AG09319 (cell line): ENCODE measurements at places on chromosomes 1 and 21.

- no peak for DNase-seq
Observed at GRCh38 chr1:219954052-219954451, 25.7 kb upstream of the SLC30A10 start.

- peak; percentile 25 for DNase-seq
Observed at GRCh38 chr1:241934201-241934848, 23.2 kb upstream of the BECN2 start.

GRCh38 chr1:50604580-50604979 lies 181.3 kb upstream of the DMRTA2 start:
- DNase-seq = no peak

- DNase-seq = no peak
Observed at GRCh38 chr21:46139686-46140085, 15.7 kb downstream of the FTCD start.

DNA sequence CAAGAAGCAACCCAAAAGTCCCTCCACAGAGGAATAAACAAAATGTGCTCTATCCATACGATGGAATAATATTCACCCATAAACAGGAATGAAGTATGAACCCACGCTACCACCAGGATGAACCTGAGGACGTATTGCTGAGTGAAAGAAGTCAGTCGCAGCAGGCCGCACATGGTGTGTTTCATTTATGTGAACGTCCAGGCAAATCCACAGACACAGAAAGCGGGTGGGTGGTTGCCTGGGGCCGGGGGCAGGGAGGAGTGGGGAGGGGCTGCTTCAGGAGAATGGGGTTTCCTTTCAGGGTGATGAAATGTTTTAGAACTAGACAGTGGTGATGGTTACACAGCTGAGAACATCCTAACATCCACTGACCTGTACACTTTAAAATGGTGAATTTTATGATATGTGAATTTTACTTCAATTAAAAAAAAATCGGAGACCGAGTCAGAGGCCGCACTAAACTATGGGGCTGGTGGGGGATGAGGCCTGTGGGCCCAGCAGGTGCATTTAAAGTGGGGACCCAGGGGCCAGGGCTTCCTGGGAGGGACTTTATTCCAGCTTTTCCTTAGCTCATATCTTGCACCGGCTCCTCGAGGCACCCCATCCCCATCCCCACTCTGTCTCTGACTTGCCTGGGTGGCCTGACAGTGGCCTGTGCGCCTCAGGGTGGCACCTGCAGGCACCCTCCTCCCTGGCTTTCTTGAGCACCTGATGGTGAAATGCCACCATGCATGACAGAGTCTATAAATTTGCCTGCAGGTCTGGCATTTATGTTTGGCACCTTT lies 392.6 kb upstream of the VAMP3 start:
- no peak for DNase-seq

DNA sequence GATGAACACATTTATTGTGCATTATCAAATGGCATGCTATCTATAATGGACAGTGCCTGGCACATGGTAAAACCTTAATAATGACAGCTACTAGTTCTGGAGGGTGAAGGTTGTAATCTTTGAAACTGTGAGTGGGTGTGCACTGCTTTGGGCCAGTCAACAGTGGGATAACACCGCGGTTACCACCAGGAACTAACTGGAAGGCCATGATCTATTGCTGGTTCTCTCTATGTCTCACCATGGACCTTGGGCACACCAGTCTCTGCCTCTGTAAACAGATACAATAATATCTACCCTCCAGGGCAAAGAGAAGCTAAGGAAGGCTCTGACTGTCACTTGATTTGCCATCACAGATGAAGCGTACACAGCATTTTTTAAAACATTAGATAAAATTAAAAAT lies 198.6 kb upstream of the ESRRG start:
- no peak for DNase-seq

- no peak for DNase-seq
Observed at GRCh38 chr1:195530961-195531360, 1077.3 kb downstream of the KCNT2 start.

GRCh38 chr1:59322814-59323213 lies 25.9 kb downstream of the FGGY start:
- DNase-seq = no peak

- no peak for DNase-seq
Observed at GRCh38 chr1:36159614-36160387, 3.8 kb downstream of the MAP7D1 start.

- no peak for DNase-seq
Observed at GRCh38 chr1:11952455-11953109, 18.1 kb downstream of the PLOD1 start.

DNA sequence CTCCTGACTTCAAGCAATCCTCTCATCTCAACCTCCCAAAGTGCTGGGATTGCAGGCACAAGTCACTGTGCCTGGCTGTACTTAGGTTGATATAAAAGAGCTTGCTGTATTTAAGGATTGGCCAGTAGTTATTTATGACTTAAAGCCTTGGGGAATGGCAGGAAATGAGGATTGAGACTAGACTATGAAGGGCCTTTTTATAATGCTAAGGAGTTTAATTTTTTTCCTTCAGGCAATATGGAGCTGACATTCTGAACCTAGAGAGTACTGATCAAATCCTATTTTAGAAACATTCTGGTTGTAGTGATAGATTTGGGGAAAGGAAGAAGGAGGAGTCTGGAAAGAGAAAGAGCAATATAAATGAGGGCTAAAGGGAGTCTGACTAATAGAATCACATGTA lies 44.7 kb downstream of the MSH4 start:
- DNase-seq = no peak

DNA sequence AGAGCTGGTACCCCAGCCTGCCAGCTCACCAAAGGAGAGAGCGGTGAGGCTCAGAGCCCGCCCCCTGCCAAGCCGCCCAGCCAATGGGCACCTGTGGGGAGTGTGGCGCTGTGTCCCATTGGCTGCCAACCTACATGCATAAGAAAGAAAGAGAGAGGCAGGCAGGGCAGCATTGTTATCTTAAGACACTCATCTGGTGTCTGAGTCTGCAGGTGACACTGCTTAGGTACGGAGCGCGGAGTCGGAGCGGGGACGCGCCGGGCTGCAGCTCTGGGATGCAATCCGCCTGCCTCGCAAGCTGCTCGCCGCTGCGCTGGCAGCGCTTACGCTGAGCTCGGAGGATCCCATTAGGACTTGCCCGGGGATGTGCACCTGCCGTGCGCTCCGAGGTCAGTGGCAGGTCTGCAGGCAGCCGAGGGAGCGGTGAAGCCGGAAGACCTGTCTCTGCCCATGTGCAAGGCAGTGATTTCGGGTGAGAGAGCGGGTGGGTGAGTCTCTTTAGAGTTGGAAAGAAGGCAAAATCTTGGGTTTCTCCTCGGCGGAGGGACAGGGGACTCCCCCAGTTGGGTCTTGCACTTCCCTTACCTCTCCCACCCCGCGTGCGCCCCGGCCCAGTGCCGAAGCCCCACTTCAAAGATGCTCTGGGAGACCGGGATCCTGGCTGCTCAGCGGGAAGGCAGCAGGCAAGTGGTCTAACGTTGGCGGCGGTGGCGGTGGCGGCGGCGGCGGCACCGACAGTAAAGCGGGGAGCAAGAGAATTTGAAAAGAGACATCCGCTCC lies at the start of gene BRINP2:
TSS of gene BRINP2 (plus strand) at position 203 of the 780 bp plus-strand sequence. CDS start 58,919 bp downstream, outside the sequence.
- no peak for DNase-seq

DNA sequence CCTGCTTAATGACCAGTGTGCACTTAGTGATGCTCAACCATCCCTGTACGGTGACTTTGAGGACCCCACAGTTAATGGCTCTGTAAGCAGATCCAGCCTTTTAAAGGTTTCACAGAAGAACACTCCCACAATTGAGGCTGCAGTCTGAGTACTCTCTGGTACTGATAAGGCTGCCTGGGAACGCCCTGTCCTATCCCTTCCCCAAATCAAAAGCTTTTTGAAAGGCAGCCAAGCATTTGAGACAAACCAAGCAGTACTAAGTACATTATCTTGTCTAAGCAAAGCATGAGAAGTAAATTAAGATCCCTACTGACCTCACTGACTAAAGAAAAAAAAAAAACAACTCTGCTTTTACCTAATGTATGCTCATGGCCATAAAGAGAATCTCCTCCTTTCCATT lies 60.7 kb downstream of the SH3GLB1 start:
- DNase-seq = no peak

- no peak for DNase-seq
Observed at GRCh38 chr1:75725861-75726361, 1.4 kb downstream of the ACADM start.

DNA sequence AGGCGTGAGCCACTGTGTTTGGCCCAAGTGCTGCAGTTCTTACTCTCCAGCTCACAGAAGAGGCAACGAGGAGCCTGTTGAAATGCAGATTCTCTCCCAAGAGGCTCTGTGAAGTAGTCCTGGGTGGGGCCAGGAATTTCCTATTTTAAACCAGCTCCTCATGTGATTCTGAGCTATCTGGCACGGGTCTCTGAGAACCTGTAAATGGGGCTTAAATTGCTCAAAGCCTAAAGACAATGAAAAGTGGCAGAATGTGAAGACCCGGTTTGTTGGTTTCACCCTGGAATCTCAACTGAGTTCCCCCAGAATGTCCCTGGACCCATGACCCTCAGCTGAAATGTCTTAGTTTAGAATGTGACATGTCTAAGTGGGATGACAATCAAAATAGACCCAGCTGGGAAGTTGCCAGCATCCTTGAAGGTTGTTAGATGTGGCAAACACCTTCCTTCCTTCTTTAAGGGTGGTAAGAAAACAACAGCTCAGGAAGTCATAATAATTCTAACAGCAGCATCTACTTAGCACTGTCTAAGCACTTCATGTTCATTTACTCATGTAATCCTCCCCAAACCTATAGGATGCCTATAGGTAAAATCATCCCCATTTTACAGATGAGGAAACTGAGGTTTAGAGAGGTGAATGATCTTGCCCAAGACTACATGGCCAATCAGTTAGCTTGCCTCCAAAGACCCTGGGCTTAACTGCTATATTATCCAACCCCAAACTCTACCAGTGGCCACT lies 20.9 kb upstream of the ATP5PO start:
- DNase-seq = no peak

- DNase-seq = no peak
Observed at GRCh38 chr1:200538179-200538578, 82.4 kb downstream of the KIF14 start.

DNA sequence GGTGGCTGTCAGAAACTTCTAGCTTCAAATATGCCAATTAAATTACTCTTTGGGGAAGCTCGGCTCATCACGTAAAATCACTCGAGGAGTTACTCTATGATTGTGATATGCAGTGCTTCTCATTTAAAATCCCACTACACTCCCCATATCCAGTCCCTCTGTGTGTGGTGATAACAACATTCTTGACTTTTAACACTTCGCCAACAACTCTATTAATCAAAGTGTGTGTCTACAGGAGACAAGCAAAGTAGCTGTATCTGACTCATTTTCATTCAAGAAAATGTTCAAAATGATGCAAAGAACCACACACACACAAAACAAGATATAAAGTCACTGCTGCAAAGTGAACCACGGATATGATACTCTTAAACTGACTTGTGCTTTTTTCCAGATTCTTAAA lies 341.3 kb downstream of the DSCAM start:
- no peak for DNase-seq
